ENCODE measurements at places on chromosomes 4 and X. TPM values are rescaled to one million over a fixed set of nuclear protein-coding genes. Genes with fewer than 3 reads are reported as not detected.

H2BW1 gene
- total RNA-seq = not detected

NPNT gene
- total RNA-seq = 4.7 TPM

GALNT7 gene
- 5.1 TPM for total RNA-seq

GAGE13 gene
- not detected for total RNA-seq

GAGE12E gene
- not detected for total RNA-seq

DNA sequence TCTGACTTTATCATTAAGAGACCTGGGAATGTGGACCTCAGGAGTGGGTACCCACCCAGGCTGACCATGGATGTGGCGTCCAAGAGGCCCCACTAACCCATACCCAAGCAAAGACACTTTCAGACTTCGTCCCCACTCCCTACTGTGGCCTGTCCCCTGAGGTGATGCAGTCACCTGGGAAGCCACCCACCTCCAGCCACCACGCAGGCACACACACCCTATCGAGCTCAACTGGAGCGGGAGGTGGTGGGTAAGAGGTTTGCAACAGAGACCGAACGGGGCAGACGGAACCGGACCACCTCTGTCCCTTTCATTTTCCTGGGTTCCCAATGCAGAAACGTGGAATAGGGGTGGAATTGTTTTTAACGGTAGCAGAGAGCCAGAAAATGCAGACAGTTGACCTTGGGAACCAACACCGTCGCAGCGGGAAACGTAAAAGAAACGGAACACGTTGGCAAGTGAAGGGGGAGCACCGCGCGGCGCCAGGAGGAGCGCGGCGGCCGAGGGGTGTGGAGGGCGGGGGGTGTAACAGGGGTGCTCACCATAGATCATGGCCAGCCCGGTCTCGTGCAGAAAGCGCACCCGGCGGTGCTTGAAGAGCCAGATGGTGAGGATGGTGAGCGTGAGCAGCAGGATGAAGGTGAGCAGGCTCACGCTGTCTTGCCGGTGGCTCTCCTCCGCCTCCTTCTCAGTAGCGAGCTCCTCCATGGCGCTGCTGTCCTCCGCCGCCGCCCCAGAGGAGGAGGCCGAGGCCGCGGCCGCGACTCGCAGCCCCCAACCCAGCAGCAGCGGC is 559 bp downstream of the SLC9A7 start:
- no peak for DNase-seq

- no peak for DNase-seq
Measured at GRCh38 chrX:134013092-134013497, 27.7 kb upstream of the GPC3 start.

DNA sequence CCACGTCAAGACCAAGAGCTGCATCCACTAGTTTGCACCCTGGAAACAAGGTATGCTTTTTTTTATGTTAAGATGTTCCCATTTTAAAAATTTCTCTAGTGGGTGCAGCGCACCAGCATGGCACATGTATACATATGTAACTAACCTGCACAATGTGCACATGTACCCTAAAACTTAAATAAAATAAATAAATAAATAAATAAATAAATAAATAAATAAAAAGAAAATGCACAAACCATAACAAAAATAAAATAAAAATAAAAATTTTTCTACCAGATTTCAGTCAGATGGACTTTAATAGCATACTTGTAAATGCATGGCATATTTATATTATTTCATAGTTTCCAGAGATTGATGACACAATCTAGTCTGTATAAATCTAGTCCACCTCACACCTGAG is 1.9 kb upstream of the PRR27 start:
- DNase-seq = no peak

GRCh38 chr4:15413010-15413622 is 14.7 kb upstream of the C1QTNF7 start:
- DNase-seq = no peak

DNA sequence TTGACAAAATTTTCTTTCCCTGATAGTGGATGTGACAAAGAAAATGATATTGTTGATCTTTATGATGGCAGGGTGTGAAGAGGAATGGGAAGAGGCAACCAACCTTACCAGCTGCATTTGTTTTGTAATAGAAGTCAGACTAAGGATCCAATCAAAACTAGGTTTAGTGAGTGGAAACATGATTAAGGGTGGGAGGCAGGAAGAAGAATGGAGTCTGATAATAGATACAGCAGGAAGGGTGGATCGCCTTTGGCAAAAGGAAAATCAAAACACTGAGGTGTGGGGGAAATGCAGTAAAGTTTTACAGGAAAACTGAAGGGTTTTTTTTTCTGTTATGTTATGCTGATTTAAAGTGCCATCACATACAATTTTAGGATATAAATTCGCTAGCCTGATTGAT is 3.4 kb downstream of the CLIC2 start:
- DNase-seq = no peak
